NCI-H748 treated with DMSO at 0.1 percent for 48 hours (cell line): ENCODE measurements at places on chromosomes 12 and 14.

DNA sequence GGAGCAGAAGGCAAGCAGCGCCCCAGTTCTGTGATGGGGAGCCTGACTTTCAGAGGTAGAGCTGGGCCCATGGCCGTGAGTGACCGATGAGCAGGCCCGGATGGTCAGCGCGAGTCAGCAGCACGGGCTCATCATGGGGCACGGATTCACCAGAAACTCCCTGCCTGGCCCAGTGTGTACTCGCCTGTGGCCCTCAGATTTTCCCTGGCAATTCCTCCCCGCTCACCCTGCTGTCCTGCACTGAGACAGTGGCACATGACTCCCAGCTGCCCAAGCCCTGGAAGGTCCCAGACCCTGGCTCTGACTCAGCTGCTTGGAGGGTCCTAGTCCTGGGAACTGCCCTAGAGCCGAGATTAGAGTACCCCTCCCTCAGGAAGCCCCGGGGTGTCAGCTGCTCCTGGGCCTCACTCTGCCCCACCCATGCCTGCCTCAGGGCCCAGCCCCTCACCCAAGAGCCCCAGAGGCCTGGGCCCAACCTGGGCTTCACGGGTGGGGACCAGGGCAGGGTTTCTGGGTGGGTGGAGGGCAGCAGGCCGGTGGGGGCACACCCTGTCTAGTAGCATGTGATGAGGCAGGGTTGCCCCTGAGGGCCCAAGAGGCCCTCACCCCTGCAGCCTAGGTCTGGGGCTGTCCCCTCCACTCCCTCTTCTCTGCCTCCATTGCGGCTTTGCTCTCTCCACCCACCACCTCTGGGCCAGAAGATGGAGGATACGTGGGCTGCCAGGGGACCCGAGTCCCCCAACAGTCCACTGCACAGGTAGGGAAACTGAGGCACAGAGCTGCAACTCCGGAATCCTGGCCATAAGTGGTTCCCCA, 8.4 kb downstream of the TRMT61A start:
- no peak for DNase-seq

DNA sequence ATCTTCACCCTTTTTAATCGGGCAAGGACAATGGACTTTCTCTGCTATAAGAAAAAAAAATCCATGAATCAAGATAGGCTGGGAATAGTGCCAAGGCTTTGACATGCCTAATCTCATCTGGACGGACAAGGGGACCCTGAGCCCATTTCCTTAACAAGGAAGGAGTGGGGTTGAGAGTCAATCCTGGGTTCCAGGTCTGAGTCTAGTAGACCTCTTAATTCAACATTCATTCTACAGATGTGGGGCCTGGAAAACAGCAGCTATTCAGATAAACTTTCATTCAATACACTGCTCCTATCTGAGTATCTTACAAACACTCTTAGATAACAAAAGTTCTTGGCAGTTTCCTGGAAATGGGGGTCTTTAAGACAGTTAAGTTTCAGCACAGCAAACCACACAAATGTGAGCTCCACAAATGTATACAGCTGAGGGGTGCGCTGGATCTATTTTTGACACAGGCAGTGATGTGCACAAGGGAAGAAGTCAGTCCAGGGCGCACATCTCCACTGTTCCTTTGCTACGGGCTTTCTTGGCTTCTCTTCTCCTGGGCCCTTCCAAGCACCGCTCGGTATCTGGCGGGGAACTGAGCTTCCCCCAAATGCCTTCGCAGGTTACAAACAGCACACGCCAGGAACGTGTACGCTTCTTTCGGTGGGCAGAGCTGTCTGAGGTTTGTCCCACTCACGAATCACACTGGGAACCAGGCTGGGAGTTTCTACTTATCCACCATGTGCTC, 82.2 kb upstream of the GPR68 start:
- DNase-seq = no peak

- no peak for DNase-seq
Measured at GRCh38 chr12:1936406-1937320, 18.2 kb upstream of the CACNA2D4 start.

DNA sequence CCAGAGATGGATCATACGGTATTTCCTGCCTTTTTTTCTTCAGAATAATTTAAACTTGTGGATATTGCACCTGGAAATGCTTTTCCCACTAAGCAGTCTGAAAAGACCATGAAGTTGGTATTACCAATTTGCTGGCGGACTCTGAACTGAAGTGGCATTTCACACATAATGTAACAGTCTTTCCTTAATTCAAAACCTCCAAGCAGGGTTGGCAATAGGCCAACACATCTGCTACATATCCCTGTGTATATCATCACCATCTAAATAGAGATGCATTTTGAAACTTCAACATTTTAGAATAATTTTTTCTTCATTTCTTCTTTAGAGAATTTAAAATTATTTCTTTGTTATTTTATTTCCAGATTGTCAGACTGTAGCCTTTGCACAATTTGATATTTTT, 100.5 kb downstream of the TSPAN8 start:
- no peak for DNase-seq

DNA sequence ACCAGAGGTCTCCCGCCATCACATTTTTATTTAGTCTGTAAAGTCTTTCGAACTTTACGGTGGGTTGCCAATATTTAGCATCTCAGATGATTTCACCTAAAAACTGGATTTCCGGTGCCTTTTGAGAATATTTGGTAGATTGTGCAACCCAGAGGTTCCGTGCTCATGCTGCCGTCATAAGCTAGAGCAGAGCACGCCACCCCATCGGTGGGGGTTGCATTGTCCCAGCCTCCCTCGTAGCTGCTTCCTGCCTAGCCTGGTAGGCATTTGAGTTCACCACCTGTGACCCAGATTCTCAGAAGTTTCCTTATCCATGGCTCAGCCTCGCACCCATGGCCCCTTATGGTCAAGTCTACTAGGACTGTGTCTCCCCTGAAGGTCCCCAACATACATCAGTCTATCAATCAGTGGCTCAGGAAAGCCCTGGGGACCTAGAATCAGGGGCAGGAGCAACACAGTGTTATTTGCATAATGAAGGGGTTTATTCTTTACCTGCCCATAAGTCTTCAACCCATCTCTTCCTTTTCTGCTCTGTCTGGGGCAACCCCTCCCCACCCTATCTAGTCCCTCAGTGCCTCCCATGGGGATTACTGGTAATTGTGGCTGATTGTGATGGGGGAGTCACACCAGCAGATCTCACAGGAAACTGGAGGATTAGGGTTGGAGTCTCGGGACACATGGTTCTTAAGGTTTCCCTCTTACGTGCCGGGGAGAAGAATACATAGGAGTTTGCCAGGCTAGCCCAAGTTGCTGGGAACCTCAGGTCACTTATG, 152.3 kb downstream of the PHETA1 start:
- no peak for DNase-seq

GRCh38 chr12:84911271-84912197, 1.1 kb downstream of the SLC6A15 start:
- peak; percentile 84 for DNase-seq

DNA sequence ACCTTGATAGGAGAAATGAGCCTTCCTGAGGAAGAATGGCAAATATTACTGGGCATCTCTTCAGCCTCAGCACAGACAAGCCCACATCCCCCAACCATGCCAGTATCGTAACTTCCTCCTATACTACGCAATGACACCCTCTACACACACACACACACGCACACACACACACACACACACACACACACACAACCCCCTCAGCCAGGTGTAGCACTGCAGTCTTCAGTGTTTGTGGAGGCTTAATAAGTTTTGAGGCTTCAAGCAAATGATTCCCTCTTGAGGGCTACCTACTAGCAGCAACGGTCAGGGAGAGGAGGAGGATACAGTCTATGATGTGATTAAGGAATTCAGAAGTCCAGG, 1.6 kb downstream of the DGKA start:
- peak; percentile 13 for DNase-seq
